ENCODE measurements at places on chromosomes 11 and 22.

GRCh38 chr11:126834149-126834548 lies 166.4 kb downstream of the KIRREL3 start:
- DNase-seq = no peak

DNA sequence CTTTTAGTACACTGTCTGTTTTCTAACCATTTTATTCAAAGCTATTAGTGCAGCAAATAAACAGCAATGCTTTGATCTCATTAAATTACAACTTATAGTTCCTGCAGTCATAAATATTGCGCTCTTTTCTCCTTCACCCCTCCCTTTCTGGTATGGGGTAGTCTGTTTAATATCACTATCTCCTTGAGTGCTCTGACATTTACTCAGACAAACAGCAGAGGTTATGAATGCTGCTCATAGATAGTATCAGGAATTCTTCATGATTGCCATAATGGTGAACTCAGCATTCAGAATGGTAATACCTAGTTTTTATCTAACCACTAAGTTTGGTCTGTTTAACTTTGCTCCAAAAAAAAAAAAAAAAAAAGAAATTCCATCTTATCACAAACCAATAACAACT lies 87.4 kb downstream of the EIF3M start:
- DNase-seq = no peak

- no peak for DNase-seq
Measured at GRCh38 chr11:100515087-100515486, 172.0 kb upstream of the ARHGAP42 start.

DNA sequence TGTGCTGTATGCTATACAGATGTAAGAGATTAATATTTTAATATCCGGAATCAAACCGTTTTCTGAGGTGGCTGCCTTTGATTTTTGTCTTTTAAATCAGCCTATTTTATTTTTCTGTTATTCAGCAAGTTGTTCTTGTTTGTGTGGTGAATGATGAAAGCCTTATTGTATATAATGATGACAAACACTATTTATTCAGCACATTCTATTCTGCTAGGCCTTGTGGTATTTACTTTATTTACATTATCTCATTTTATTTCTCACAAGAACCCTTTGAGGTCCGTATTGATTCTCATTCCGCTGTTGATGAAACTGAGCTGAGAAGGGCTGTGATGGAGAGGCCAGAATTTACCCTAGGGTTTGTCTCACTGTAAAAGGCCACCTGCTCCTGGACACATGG lies 40.5 kb downstream of the KREMEN1 start:
- no peak for DNase-seq

- no peak for DNase-seq
Measured at GRCh38 chr11:116808262-116809175, 14.6 kb downstream of the APOA4 start.

DNA sequence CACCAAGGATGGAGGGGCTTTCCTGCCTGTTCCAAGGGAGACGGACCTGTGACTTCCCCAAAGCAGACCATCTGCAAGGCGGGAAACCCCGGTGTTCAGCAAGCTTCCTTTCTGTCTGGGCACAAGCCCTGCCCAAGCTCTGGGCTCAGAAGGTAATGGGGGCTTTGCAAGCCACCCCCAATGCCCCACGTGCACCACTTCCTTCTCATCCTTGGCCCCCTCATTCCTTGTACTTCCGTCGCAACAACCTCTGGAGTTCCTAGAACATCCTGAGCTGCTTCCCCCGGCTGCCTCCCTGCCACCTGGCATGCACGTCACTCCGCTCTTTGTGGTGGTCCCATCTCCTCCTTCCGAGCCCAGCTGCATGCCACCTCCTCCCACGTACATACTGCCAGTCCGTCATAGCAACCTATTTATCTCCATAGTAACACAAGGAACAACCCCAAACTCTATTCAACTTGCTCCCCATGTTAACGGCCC lies 3.9 kb downstream of the MYEOV start:
- DNase-seq = no peak

DNA sequence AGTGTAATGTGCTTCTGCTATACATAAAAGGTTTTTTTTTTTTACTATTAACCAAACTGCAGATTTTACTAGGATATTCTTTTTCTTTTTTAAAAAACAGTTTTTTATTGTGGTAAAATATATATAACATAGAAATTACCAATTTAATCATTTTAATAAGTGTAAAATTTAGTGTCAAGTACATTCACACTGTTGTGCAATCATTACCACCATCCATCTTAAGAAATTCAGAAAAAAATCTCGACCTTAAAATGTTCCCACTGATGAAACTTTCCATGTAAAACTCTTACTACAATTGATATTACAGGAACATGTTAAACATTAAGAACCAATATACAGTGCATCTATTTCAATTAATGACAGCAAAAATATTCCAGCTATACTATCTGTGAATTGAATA lies 244.8 kb upstream of the FAT3 start:
- DNase-seq = no peak

GRCh38 chr11:16933291-16933690 lies 80.9 kb downstream of the PLEKHA7 start:
- no peak for DNase-seq

DNA sequence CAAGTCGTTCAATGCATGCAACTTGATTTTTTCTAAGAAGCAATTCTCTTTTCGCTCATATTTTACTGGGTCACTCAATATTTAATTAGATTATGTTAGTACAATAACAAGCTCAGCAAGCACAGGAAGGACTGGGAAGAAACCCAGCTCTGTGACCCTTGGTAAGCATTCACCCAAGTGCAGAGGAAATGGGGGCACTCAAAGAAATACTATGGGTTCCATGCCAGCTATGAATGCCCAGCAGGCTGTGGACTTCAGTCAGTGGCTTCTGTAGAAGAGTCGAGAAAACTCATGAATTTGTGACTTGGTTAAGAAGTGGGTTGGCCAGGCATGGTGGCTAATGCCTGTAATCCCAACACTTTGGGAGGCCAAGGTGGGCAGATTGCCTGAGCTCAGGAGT lies 123.6 kb downstream of the GALNT18 start:
- DNase-seq = no peak

DNA sequence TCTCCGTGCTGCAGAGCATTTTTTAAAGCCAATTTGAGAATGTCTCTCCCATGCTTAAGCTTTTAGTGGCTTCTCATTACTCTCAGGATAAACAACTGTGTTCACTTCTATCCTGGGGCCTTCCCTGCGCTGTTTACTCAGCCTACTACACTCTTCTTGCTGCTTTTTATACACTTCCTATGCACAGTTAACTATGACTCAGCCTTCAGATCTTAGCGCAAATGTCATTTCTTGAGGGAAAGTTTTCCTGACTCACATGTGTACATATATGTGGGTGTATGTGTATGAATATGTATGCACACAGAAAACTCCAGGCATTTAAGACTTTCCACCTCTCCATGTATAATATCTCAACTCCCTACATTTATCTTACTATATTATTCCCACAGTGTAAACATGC lies 9.8 kb downstream of the THAP12 start:
- no peak for DNase-seq

- DNase-seq = no peak
Measured at GRCh38 chr22:37316875-37317371, 34.6 kb downstream of the CYTH4 start.

DNA sequence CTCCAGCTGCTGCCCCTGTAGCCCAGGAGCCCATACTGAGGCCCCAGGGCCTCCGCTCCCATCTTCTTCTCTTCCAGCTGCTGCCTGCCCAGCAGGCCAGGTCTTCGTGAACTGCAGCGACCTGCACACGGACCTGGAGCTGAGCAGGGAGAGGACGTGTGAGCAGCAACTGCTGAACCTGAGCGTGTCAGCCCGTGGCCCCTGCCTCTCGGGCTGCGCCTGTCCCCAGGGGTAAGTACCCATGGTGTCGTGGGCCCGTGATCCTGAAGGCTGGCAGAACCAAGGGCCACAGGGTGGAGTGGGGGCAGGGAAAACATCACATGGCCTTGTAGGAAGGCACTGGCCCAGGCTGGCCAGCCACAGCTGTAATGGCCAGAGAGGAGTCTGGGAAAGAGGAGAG lies 31.2 kb downstream of the OTOG start:
- no peak for DNase-seq

GRCh38 chr11:11561991-11562390 lies 59.8 kb downstream of the GALNT18 start:
- DNase-seq = no peak

GRCh38 chr11:96607864-96608558 lies 218.2 kb downstream of the JRKL start:
- DNase-seq = no peak

DNA sequence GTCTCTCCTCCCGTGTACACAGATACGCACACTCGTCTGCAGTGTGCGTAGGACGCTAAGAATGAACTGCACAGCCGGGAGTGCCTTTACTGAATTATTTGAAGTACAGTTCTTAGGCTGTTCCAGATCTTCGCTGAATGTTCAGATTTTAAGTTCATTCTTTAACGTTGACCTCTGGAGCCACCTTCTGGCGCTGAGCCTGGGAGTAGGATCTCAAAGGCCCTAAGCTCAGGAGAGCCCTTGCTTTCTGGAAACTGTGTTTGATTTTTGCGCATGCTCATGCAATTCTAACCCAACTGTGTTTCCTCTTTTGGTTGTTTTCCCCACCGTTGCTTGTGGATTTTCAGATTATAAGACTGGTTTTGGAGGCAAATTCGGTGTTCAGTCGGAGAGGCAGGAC lies 22.8 kb downstream of the CTTN start:
- no peak for DNase-seq

GRCh38 chr11:55367674-55368073 lies at the start of gene OR4A15:
Gene OR4A15, plus strand, starts transcription at chr11:55367974. Its CDS starts 0 bp downstream, at chr11:55367974.
- DNase-seq = no peak

DNA sequence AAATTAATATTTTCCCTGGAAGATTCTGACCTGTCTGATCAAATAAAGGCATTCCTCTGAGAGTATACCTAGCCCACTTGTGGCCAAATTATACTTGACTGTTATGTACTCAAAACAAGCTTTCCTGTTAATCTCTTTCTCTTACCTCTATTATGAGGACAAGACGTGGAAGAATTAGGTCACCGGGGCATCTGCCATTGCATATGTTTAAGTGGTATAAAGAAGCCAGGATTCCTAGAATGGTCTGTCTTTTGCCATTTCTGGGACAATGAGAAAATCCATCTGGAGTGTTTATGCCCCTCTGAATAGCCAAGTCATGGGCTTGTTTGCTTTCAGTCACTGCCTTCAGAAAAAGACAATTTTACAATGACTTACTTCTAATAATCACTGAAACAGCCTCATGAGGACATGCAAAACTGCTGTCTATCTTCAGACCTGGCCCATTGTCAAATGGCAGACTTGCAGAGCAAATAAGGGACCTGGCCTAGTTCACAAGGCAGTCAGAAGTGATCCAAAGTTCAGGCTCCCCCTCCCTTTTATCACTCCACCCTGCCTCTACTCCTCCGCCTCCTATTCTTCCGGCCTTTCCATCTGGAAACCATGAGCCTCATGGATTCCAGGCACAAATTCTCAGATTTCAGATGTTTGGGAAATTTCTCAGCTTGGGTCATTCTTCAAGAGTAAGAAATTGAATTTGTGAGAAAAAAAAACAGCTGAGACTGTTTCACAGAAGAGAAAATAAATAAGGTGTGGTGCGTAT lies 128.1 kb upstream of the LDLRAD3 start:
- DNase-seq = no peak

- DNase-seq = no peak
Measured at GRCh38 chr22:29155966-29156365, 49.7 kb upstream of the EMID1 start.

- no peak for DNase-seq
Measured at GRCh38 chr22:41504397-41504796, 35.5 kb downstream of the ACO2 start.

- no peak for DNase-seq
Measured at GRCh38 chr11:83449338-83449913, 163.3 kb upstream of the CCDC90B start.

- no peak for DNase-seq
Measured at GRCh38 chr11:69637941-69638871, 2.8 kb upstream of the CCND1 start.

DNA sequence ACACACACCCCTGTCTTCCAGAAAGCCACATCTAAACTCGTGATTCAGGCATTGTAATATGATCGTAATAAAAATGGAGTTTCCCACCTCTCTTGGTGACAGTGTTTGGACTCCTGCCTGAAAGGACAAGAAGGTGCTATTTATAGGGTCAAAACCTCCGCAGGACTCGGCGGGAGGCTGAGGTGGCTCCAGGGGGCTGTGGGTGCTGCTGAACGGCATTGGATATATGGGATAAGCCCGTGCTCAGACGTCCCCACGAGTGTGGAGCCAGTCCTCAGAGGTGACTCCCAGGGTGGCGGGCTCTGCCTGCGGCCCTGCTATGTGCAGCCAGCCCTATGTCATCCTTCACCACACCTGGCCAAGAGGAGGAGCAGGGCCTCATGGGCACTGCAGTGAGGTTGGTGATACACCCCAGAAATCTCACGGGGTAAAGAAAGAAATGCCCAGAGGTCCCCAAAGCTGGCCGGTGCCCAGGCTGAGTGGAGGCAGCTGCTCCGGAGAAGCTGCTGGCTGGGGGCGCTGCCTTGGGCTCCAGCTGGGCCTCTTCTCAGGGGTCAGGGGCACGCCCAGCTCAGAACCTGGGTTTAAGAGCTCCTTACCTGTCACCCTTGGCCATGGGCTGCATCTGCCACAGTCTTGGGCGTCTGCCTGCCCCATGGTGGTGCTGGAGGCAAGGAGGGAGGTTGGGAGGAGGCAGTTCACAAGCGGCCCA lies 5.1 kb upstream of the OSBPL5 start:
- DNase-seq = no peak

DNA sequence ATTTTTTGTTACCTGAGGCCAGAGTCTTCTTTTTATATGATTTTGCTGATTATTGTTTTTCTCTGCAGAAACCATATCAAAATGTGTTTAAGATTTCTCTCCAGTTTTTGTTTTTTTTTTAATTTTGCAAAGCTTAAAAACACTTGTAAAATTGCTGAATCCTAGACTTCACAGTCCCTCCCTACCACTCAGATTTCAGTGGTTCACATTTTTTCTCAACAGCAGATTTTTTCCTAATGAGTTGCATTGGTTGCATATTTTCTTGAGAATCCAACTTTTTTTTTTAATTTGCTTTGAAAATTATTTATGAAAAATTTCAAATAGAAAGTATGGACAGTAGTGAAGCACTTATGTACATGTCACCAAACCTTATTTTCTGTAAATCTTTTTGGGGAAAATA lies 5.8 kb downstream of the ARL14EP start:
- no peak for DNase-seq

DNA sequence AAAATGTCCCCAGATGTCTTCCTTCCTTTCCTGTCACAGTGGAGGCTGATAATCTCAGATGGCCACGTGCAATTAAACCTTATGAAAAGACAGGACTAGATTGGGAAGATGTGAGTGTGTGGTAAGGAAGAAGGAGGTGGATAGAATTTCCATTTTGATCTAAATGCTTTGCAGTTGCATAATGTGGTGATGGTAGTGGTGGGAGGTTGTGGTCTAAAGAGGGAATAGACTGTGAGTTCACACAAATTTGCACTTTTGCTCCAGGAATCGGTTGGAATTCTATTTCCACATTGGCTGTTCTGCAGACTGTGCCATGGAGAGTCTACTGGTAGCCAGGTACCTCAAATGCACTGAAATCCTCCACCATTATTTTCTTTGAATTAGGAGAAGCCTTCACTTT lies 93.3 kb downstream of the ZBTB16 start:
- no peak for DNase-seq

DNA sequence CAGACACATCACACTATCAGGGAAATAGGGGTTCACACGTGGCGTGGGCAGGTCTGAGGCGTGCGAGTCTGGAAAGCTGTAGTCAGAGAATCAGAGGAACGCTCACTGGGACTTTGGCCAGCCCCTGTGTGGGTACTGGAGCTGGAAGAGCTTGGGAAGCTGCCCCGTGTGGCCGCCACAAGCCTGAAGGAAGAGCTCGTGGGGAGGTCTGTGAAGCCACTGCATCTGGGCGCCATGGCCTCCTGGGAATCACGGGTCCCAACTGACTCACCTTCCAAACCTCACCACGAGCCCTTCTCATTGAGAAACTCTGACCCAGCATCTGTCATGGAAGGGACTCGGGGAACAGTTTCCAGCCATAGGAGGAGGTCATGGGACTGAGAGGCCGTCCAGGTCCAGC lies 5.9 kb upstream of the MRGPRF start:
- no peak for DNase-seq
